ENCODE measurements at places on chromosomes 7 and 10.

DNA sequence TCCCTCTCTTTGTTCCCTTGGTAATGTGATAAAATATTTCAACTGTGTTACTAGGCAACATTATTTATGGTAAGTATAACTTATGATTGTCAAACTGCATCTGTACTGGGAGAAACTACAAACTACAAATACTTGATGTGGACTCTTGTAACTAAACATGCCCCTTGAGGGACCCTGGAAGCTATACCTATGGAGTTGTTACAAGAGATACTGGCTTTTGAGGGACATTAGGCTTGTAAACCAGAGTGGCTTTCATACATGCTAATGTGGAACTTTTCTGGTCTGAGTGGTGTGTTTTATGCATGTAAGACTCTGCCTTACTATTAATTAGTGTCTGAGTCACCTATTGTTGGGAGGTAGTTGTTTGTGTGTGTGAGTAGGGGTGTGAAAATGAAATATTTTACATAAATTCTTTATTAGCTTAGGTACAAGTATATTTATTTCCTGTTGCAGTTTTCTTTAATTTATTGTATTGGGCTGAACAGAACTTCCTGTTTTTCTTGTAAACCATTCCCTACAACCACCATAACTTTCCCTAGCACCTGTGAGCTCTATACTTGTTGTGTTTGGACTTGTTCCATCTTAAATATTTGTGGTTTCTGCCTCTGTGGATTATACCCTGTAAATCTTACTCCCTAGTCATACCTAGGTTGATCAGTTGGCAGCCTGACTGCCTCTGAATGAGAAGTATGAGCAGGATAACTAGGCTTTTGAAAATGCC is 49.8 kb downstream of the STK31 start:
- no peak for DNase-seq

GRCh38 chr7:65477326-65477725 is 103.7 kb downstream of the ZNF92 start:
- no peak for DNase-seq

DNA sequence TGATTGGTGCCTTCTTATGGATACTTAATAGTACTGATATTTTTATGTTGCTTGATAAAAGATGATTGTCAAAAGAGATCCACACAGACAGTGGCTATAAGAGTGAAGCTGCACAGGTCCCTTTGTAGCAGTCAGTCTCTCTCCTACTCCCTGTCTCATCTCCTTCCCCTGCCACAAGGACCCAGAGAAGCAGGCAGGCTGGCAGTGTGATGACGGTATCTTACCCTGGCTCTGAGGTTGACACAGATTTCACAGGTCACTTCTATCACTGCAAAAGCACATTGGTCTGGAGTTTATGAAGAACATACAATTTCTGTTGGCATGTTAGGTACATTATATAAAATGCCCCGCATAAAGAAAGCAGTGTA is 64.4 kb upstream of the AHR start:
- peak; percentile 53 for DNase-seq

DNA sequence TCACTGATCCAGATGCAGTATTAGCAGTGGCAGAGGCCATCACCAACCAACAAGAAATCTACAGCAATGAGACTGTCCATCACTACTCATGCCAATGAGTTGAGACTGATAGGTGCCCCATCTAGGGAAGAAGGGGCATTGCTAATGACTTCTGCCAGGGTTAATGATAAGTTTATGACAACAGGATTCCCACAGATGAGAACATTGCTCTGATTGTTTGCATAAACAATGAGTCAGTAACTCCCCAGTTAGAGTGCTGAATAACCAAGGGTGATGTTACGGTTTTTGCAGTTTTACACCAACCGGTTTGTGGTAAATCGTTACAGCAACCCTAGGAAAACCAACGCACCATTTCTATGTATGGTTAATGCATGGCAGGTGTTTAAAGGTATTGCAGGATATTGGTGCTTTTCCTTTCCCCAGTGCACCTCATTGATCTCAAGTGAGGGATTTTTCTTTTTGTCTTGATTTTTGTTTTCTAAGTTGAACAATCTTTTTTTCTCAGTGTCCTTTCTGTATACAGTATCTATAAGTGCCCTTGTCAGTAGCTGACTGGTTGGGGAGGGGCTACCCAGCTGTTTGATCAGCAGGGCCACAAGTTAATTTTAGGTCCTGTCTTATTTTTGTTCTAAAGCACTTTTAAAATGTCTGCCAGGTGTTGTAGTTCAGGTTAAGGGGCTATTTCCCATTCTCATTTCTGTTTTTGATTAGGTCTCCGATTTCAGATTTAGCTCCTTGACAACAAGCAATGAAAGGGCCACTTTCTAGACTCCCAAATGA is 3.9 kb upstream of the CSGALNACT2 start:
- no peak for DNase-seq

DNA sequence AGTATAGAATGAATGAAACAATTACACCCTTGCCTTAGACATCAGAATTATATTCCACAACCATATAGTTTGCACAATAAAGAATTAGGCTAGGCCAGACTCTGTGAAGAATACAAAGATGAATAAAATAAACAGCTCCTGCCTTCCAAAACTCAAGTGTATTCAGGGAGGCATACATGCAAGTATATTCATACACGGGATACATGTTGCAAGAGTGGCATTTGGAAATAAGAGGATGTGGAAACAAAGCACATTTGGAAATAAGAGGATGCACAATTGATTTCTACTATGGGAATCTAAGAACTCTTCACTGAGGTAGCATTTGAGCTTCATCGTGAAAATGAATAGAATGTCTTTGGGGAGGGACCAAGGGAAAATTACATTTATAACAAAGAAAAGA is 27.0 kb upstream of the TMEM26 start:
- DNase-seq = no peak

- DNase-seq = no peak
Measured at GRCh38 chr7:138396251-138397070, 63.6 kb upstream of the TRIM24 start.

- DNase-seq = no peak
Measured at GRCh38 chr7:131250331-131250730, 77.3 kb upstream of the MKLN1 start.

GRCh38 chr10:4067931-4068561 is 283.0 kb upstream of the KLF6 start:
- DNase-seq = no peak

GRCh38 chr10:33164060-33164709 is 170.3 kb downstream of the NRP1 start:
- no peak for DNase-seq

DNA sequence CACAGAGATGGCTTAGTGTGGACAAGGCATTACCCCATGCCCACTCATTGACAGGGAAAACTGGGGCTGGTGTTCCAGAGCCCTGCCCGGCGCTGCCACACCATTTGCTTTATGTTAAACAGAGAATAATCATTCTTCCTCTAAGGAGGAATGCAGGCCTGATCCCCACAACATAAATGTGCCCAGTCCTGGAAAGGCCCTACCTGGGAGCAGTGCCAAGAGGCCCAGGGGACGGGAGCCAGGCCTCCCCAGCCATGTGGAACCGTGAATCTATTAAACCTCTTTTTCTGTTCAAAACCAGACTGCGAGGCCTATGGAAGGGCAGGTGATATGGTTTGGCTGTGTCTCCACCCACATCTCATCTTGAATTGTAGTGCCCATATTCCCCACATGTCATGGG is 264.1 kb downstream of the GRID1 start:
- no peak for DNase-seq

GRCh38 chr10:6336016-6336415 is 133.3 kb downstream of the PFKFB3 start:
- no peak for DNase-seq

- no peak for DNase-seq
Measured at GRCh38 chr7:78968951-78969350, 484.5 kb downstream of the MAGI2 start.

GRCh38 chr7:54345746-54346145 is 196.4 kb upstream of the VSTM2A start:
- no peak for DNase-seq

DNA sequence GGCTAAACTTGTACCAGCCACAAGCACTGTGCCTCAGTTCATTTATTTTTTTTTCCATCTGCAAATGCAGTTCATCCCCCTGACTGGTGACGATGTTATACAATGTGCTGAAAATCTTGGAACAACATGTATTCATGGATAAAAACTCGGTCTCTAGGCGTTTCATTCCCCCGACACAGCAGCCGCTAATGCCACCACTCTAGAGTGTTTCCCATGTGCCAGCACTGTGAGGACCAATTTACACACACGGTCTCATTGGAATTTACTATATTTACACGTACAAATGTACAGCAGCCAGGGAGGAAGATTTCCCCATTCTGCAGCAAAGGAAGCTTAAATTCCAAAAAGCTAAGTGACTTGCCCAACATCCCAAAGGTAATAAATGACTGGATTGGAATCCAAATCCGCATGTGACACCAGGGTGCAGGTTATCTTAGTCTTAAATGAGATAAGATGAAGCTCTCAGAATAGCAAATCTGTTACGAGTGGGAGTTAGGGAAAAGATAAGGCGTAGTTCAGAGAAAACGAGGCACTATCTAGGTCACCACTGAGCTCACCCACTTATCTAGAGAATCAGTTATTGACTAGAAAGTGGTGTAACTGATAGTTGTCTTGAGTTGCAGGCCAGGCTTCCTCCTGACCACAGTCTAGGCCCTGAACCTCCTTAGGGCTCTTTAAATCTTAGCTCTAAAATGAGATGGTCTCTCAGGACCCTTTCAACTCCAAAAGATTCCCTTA is 36.7 kb downstream of the FAM107B start:
- no peak for DNase-seq

GRCh38 chr7:41855798-41856197 is 152.9 kb upstream of the INHBA start:
- DNase-seq = no peak

GRCh38 chr7:78587443-78588044 is 789.0 kb downstream of the PHTF2 start:
- no peak for DNase-seq

DNA sequence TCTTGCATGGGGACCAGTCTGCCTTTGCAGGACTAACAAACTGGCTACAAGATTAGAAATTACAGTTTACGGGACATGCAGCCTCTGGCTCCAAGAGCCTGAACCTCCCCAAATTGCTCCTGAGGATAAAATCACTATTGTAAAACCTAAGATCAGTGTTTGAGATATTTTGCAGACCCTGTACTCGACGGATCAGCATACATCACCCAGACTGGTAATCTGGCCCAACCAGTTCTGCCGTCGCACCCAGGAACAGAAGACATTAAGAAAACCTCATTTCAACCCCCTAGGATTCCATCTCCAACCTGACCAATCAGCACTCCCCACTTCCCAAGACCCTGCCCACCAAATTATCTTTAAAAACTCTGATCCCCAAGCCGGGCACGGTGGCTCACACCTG is 27.1 kb upstream of the DNMBP start:
- no peak for DNase-seq

- no peak for DNase-seq
Measured at GRCh38 chr7:38070718-38071117, 107.3 kb upstream of the STARD3NL start.

DNA sequence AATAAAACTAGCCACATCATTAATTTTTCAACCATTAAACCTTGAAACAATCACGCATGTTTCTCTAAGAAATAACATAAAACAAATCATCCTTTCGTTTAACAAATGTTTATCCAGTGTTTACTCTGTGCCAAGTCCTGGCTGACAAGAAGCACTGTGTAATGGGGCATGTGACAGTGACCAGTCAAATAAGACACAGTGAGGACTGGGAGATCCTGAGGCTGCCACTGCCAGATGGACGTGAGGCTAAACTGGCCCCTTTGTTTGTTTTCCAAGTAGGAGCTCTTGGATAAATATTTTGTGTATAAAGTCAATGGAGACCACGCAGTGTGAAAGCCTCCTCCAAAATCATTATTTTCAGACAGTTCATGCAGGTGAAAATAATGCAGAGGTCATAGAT is 626.2 kb downstream of the SUGCT start:
- DNase-seq = no peak

DNA sequence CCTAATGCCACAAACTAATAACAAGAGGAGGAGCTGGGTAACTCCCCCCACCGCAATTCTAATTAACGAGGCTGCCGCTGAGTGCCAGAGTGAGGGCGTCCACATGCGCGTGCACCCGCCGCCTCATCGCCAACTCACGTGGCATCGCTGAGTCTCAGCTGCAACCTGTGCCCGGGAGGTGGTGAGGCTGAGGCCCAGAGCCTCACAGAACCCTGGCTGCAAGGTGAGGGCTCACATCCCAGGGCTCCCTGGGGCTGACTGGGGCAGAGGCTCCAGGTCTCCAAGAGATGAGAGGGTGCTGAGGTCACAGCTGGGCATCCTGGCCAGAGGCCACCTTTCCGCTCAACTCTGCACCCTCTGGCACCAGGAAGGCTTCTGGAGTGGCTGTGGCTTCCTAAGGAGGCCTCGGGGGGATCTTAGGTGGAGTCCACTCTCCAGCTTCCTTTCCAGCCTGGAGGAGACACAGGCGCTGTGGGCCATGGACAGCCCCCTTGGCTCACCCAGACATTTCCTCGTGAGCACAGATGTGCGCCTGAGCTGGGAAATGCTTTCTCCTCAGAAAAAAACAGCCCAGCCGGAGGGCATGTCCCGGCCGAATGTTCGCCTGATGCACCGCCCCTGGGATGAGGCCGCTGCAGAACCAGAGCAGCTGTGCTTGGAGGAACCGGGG is 242.6 kb downstream of the MAD1L1 start:
- DNase-seq = no peak

- DNase-seq = no peak
Measured at GRCh38 chr7:158868764-158869410, 12.5 kb downstream of the DYNC2I1 start.

GRCh38 chr10:35545878-35546590 is 59.1 kb upstream of the GJD4 start:
- DNase-seq = no peak

- no peak for DNase-seq
Measured at GRCh38 chr7:158450476-158451124, 137.0 kb downstream of the PTPRN2 start.

- DNase-seq = no peak
Measured at GRCh38 chr7:48078470-48078869, 10.6 kb upstream of the UPP1 start.

- DNase-seq = no peak
Measured at GRCh38 chr10:131722121-131722520, 178.7 kb upstream of the PPP2R2D start.

DNA sequence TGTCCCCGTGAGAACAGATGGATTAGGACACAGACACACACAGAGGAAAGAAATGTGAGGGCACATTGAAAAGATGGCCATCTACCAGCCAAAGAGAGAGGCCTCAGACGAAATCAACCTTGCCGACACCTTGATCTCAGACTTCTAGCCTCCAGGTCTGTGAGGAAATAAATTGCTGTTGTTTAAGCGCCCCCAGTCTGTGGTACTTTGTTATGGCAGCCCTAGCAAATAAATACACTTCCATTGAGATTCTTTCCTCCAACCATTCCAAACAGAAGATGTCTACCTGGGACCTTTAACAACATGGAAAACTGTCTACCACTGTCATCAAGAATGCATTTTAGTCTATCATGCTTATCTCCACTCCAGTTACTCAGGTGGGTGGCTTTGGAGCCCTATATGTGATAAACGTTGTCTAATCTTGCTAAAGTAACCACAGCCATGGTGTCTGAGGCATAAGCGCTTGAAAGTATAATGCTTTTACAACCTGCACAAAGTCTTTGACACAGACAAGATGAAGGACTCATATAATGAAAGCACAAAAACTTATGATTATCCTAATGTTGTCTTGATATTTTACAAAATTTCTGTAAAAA is 244.3 kb downstream of the MTERF1 start:
- DNase-seq = no peak

Data from T-helper 17 cell (primary cell).